Kidney tubule cell (primary cell): ENCODE measurements at places on chromosomes 2 and 18.
A peak's percentile ranks its signal among the peaks of the same experiment; 100 is the strongest.

DNA sequence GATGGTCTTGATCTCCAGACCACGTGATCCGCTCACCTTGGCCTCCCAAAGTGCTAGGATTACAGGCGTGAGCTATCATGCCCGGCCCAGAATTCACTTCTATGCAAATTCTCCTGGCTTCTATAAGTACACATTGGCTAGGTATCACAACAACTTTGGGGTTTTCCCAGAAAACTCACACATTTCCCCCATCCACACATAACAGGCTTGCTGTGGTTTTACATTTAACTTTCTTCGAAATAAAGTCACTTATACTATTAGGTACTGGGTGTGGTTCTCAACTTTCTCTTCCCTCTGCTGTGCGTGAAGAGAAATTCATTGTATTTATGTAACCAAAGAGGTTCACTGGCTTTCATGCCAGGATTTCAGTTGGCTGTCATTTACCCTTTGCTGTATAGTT is 439.4 kb upstream of the CWC22 start:
- no peak for DNase-seq

DNA sequence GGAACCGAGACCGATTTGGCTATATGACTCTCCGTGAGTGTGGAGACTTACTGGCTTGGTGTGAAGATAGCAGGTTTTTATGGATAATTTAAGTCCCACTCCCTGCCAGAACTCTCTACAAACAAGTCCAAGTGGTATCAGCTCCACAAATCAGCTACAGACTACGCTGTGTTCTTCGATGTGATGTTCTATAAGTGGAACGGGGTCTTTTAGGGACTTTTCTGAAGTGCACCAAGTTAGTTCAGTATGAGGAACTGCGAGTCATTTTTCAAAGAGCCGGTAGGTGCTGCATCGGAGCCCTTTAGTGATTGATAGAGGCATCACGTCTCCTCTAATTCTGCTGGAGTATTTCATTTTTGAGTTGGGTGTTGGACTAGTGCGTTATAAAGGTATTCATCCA is 107.1 kb downstream of the TSHZ1 start:
- no peak for DNase-seq

DNA sequence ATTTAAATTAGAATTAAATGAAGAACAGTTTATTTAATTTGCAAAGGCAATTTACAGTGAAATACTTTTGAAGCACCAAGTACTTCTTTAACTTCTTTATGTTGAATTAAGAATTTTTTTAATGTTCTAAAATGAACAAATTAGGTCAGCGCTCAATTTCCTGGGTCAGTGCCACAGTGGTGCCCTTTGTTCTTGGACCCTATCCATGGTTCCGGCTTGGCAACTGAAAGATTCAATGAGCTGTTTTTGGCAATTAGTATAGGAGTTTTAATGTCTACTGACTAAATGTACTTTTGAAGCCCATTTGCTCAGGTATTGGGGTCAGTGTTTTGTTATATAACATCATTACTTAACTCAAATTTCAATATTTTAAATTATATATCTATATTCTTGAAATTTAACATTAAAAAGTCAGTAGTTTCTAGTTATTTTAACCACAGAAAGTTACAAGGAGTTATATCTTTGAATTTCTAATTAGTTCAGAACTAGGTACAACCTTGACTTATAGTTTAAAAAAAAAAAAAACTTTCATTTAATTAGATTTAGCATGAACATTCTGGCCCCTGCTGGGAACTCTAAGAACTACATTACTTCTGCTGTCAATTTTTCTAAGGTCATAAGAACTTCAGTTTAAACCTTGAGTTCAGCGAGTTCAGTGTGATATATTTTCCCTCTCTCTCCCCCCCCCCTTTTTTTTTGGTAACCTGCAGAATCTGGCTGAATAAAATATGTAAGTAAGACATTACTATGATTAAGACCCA is 7.6 kb upstream of the MSTN start:
- peak; percentile 64 for DNase-seq

- DNase-seq, result peak; percentile 46
Observed at GRCh38 chr2:241863536-241863954, 4.9 kb upstream of the PDCD1 start.

DNA sequence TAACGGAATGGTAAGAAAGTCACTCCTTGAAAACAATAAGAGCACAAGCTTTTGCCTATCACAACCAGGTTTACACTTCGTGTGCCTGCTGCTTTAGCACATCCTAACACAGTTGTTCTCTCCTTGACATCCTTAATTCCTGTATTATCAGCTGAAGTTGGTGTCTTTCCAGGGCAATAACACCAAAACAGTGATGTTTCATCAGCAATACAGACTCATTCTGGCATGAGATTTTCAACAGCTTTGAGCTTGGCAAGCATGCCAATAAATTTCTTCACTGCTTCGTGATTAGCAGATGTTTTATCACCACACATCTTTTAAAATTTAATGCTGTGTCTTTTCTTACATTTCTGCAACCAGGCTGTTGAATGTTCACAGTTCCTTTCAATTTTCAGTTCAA is 148.4 kb downstream of the EIPR1 start:
- no peak for DNase-seq

GRCh38 chr18:34942975-34943374 is 98.2 kb upstream of the MAPRE2 start:
- peak; percentile 28 for DNase-seq

DNA sequence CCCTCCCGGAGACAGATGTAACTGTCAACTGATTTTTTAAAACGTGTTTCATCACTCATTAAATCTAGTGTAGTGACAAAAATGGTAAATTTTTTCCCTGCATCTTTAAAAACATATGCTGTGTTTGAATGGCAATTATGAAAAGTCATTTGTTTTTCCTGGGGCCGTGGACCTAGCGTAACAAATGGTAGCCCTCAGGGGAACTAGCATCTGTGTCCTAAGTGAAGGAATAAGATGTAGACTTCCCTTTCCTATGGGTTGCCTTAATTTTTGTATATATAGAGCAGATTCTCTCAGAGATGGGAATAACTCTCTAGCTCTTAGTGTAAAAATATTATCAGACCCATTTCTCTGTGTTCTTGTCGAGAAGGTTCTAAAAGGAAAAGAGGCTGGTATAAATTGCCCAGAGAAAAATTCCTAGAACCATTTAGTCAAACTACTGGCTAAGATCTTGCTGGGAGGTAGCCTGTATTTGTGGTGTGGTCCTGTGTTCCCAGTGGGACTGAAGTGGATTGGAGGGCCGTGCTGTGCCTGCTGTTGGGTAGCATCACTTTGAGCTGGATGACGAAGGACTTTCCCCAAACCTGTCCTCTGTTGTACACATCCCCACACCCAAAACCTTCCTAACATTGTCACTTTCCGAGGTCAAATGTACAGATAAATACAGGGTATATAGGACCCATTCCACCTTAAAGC is 85.8 kb downstream of the LIMS1 start:
- no peak for DNase-seq

GRCh38 chr2:126238251-126238650 is 417.7 kb upstream of the GYPC start:
- no peak for DNase-seq

DNA sequence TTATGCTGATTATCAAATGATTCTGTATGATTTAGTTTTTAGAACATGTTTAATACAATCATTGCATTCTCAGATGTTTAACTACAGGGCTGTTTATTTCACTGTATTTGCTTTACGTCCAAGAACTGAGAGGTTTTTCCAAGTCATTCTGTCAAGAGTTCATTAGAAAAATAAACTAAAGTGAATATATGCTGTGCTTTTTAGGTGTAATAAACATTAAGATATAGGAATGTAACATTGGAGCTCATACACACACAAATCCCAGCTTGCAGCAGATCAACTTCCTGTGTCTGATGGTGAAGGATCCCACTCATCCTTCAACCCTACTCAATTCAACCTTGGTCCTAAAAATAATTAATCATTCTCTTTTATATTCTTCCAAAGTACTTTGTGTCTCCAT is 285.0 kb downstream of the AFF3 start:
- no peak for DNase-seq

DNA sequence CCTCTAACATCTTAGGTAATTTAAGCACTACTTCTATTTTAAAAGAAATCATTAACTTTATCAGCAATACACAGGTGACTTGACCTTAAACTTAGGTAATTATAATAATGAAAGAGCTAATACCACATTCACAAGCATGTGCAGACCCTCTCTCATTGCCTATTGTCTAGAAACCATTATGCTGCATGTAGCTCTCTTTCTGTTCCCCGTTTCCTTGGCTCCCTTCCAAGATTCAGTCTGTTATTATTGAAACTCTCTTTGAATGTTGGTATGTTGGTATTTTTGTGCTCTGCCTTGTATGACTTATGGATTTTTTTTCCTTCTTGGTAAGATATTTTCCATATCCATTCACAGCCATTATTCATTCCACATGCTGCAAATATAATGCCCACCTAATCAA is 201.2 kb downstream of the CDCA7 start:
- peak; percentile 46 for DNase-seq

- DNase-seq, result no peak
Observed at GRCh38 chr18:75269124-75269680, 58.6 kb downstream of the TSHZ1 start.

DNA sequence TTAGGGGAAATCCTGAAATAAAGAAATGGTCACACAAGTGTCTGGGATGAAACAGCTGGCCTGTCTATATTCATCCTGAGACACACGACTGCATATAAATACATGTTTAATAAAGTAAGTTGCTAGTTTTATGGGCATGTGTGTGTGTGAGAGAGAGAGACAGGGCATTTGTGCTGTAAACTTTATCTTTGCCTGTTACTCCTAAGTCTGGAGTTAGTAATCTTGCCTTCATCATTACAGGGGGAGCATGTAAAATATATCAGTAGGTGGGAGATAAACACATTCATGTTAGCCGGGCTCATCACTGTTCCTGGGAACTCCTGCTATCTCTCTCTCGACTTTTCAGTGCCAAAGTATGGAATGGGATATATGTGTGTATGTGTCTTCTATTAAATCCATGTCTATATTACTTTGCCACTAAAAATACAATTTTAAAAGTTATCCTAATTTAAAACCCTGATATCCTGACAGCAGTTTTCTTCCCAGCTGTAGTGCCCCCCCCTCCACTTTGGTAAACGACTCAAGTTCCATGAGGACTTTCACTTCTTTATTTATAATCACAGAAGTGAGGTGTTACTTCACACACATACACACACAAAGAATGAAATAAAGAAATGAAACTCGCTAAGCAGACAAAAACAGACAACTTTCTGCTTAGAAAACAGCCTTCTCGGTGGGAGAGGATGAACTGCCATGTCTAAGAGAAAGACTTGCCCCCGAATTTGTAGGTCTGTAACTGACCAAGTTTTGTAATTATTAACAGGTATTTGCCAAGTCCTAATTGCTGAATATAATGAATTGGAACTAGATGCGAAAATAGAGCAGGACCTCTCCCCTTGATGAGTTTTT is 947 bp downstream of the ZEB2 start:
- DNase-seq, result no peak

DNA sequence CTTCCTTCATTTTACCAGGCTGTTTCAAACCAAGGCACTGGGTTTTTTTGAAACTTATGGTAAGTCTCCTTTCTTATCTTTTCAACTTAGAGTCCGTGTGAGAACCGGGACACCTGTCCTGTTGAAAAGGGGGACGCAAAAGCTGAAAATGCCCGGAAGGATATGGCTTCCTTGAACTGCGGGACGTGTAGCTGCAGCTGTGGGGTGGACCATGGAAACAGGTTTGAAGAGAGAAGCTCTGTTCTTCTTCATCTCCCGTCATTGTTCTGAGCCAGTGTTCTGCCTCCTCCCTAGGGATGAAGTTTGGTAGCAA is 29.5 kb upstream of the DNAJC27 start:
- no peak for DNase-seq

DNA sequence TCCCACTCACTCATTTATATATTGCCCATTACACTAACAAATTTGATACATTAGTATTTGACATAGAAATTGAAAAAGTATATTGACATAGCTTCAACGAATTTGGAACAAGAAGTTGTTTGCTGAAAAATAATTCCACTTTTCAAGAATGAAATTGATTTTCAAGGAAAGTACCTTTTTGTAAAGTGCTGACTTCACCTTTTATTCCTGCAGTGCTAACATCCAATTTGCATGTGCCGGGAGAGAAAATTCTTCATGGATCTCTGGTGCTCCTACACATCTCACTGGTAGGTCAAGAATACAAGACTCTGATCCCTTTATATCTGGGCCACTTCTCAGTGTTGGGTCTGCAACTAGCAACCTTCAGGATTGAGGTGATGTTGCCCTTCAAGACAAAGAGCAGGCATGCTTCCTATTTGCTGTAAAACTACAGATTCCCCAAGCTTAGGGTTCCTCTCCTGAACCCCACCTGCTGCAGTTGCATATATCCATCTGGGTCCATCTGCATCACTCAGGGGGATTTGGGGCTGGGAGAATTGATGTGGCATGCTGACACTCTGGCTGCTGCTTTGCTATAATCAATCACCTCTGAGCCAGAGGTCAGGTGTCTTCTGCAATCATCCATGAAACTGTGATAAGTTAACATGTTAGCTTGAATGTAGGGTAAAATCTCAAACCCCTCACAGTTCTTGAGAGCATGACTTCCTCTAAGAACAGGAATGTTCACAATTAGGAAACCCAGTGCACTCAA is 108.4 kb upstream of the TTN start:
- DNase-seq, result no peak

DNA sequence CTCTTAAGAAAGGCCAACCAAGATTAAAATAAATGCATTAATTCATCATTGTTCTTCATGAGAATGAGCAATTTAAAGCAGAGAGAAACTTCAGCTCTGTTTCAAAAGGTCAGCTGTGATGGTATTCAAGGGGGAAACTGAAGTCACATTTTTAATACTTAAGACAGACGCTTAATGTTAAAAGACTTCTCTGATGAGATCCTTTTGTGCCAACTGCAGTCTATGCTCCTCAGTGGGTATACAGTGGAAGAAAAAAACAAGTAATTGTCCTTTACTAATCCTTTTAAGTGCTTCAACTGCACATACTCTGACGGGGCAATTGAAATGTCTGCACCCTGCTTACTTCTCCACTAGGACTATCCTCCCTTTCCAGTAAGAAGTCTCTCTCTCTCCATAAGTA is 309.7 kb downstream of the GULP1 start:
- DNase-seq, result no peak

- DNase-seq, result no peak
Observed at GRCh38 chr2:84327645-84328249, 131.3 kb downstream of the SUCLG1 start.

GRCh38 chr18:49569724-49570123 is 7.9 kb downstream of the LIPG start:
- DNase-seq, result no peak

DNA sequence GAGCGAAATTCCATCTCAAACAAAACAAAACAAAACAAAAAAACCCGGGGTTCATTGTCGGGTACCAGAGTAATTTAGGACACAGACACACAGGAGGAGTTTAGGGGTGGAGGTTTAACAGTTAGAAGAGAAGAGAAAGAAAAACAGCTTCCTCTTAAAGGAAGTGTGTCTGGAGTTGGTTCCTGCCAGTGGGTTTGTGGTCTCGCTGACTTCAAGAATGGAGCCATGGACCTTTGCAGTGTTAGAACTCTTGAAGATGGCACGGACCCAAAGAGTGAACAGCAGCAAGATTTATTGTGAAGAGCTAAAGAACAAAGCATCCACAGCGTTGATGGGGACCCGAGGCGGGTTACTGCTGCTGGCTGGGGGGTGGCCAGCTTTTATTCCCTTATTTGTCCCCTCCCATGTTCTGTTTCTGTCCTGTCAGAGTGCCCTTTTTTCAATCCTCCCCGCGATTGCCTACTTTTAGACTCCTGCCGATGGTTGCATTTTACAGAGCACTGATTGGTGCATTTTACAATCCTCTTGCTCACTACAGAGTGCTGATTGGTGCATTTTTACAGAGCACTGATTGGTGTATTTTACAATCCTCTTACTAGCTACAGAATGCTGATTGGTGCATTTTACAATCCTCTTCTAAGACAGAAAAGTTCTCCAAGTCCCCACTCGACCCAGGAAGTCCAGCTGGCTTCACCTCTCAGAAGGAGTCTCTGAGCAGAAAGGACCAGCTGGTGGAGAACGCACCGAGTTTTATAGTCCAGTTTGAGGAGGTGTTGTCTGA is 28.7 kb upstream of the ATP8B1 start:
- DNase-seq, result no peak
